Fibroblast of skin of back (primary cell): ENCODE measurements at places on chromosomes 1 and 21.
A peak's percentile ranks its signal among the peaks of the same experiment; 100 is the strongest.

DNA sequence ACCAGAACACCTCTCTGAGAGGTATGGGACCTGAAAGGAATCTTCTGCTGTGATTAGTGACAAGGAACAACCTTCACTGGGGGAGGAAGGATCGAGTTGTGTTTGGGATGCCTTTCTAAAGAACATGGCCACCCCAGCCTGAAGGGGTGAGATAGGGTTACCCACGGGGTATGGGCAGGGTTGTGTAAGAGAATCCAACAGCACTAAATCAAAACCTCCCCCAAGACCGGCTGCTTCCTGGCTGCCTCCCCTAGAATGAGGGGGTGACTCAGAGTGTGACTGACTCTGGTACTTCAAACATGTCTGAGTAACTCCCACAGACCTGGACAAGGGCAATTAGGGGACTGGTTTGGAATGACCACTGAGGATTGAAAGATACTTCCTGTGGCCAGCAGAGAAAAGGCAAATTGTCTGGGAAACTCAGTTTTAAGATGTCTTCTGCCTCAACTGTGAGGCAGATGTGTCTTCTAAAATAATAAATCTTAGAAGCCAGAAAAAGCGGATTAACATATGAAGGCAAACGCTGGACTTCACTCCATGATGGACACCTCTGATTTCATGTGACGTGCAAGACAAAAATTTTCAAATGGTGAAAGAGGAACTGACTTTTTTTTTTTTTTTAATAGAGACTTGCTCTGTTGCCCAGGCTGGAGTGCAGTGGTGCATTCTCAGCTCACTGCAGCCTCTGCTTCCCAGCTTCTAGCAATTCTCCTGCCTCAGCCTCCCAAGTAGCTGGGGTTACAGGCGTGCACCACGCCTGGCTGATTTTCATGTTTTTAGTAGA, 6.7 kb upstream of the PTPN14 start:
- DNase-seq, result peak; percentile 81

- peak; percentile 24 for DNase-seq
These were observed 222.9 kb upstream of the SGIP1 start for GRCh38 chr1:66311092-66311491.

- peak; percentile 92 for DNase-seq
These were observed 75.7 kb upstream of the RRP15 start for GRCh38 chr1:218209351-218209861.

DNA sequence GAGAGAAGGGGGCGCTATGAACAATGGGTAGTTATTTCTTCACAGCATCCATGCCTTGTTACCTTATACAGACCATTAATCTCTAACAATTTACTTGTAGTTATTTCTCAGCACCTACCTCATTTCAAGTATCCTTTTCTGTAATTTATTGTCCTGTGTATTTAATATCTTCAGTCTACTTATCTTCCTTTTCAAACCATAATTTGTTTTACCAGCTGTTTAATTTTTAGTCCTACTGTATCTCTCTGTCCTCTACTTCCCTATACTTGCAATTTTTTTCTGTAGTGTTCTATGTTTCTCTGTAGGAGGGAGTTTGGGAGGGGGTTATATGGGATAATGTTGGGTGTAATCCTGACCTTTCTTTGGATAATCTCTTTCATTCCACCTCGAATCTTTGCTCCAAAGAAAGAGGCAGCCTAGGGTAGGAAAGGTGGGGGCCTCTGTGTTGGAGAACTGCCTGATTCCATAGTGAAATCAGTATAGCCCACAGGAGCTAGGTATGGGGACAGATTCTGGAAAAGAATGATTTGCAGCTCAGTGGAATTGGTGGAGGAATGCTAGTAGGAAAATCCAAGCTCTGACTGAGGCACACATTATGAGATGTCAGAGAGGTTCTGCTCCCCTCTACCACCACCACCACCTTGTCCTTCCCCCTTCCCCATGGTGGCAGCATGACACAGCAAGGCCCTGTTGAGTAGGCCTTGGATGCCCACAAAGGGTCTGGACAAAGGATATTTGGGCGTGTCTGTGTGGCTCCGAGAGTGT, 642 bp downstream of the MLLT11 start:
- peak; percentile 43 for DNase-seq

DNA sequence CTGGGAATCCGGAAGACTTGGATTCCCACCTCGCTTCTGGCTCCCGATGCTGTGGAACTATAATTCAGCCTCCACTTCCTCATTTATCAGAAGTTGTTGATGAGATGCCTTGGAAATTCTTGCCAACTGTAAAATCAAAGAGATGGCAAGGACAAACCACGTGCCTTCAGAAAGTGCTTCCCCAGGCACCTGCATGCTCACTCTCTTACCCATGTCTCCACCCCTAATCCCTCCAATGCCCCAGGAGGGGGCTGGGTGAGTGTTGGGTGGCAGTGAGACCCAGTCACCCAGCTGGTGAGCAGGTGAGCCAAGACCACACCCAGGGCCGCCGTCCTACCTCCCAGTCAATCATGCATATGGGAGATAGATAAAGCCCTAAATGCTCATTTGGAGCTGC, 160.8 kb downstream of the PSMG1 start:
- no peak for DNase-seq

DNA sequence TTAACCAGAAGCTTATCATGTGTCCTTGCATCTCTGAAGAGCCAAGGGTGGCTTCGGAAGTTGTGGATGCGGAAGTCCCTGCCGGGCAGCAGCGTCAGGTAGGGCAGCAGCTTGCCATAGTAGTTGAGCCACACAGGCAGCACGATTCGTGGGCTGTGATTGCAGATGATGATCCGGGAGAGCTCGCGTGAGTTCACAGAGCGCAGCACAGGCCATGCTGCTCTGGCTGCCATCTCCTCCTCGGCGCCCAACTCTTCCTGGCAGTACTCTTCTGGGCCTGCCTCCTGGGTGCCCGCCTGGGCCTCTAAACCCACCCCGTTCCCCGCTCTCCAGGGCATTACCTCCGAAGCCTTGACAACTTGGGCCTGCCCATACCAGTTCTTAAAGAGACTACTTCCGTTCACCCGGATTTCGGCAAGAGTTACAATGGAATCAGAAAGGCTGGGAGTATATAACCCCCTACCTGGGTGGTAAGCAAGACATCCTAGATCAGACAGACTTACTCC, at the start of gene VHLL:
Gene VHLL, minus strand, starts transcription at position 456 of the 506 bp plus-strand sequence. Its CDS starts 118 bp downstream, at position 338.
- no peak for DNase-seq

- DNase-seq, result peak; percentile 52
These were observed 7.0 kb downstream of the SIPA1L2 start for GRCh38 chr1:232622981-232623380.

- no peak for DNase-seq
These were observed 228.8 kb downstream of the ST6GALNAC3 start for GRCh38 chr1:76303340-76303717.

DNA sequence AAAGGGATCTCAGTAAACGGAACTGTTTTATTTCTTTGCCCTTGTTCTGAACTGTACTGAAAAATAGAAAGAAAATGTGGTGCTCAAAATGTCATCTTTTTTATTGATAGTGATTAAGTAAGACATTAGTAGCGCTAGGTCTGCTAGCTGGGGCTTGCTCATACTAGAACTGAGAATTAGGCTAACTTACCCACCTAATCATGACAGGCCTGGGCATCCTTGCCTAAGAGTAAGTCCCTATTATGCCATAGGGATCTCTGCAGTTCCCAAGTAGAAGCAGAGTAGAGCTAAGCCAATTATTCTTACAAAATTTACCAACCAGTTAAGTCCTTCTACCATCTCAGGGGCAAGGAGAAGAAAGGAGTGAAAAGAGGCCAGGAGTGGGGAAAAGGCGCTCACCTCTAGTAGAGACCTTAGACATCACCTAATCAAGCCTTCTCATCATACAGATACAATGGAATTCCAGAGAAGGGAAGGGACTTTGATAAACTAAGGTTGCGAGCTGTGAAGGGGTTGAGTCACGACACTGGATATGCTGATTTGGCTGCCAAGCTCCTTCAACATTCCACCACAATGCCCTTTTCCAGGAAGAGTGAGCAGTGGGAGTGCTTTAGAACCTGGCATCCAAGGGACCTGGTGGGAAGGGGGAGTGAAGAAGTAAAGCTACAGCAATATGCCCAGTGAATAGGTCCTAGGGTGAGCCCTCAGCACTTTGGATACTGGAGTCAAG, 27.7 kb upstream of the RPTN start:
- no peak for DNase-seq

- DNase-seq, result peak; percentile 75
These were observed 88.3 kb downstream of the RPE65 start for GRCh38 chr1:68361346-68361910.

GRCh38 chr1:167561753-167562152, 8.2 kb upstream of the CREG1 start:
- no peak for DNase-seq

DNA sequence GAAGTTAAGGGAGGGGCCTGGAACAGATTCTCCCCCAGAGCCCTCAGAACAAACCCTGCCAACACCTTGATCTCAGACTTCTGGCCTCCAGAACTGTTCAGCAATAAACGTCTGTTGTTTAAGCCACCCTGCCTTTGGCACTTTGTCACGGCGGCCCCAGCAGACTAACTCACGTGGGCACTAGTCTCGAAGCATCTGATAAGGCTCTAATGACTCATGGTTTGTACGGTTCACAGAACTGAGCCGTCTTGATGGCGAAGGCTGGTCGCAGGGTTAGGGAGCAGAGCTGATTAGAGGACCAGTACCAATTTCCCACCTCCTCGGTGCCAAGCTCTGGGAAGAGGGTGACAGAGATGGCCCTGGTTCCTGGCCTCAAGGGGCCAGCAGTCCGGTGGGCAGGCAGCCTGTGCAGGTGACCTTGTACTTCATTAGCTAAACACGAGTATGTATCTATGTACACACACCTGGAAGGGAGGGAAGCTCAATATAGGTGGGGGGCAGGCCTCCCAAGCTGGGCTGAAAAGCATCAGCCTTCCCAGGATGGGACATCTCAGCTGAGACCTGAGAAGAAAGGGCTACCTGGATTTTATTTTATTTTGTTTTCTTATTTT, 112.8 kb downstream of the MRPS6 start:
- no peak for DNase-seq

DNA sequence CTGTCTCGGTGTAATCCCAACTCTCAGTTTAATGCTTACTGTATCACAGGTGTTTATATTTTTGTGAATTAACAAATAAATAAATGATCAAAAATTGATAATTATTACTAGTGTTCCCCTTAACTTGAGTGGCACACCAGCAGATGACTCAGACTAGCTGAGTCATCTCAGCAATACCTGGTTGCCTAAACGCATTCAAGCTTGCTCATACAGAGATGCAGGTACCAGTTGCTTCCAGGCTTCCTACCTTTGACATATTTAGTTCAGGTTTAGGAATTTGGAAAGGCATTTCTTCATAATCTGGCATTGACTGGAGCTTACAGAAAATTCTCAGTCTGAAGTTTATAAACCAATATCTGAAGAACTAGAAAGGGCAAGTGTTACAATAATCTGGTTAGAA, 78.9 kb upstream of the LMO4 start:
- no peak for DNase-seq

- no peak for DNase-seq
These were observed 12.9 kb upstream of the TNN start for GRCh38 chr1:175054736-175055135.

- DNase-seq, result no peak
These were observed 25.2 kb downstream of the RUNX3 start for GRCh38 chr1:24904731-24905354.

GRCh38 chr21:44013380-44014088, 1.4 kb downstream of the TRAPPC10 start:
- no peak for DNase-seq

DNA sequence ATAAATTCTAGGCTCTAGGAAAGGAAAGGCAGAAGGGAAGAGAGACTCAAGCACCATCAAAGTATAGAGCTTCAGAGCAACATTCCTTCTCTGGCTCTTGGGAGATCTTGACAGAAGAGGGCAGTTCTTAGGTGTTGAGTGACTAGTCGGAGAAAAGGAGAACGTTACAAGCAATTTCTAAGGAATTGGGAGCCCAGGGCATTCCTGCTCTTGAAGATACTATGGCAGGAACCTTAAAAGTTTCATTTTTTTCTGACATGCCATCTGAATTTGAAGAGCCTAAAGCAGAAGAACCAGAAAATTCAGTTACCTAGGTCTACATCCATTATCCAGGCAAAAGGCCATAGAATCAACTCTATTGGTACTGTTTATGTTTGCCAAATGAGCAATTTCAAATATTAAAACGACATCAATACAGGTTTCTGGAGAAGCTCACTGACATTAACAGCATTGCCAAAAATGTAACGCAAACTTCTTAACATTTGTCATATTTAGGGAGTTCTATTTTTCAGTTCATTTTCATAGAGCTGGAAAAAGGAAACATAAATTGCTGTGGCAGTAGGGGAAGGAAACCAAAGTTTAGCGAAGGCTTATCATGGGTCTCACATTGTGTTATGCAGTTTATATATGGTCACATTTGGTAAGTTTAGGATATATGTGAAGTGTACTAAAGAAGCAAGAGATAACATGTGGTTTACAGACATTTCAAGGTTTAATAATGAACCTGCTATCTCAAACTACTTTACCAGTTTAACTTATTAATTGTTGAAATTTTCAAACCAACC, 210.1 kb upstream of the NRIP1 start:
- DNase-seq, result no peak

GRCh38 chr1:233362743-233363142, 35.2 kb downstream of the MAP3K21 start:
- DNase-seq, result no peak
